ENCODE measurements at places on chromosomes 2 and 18.

DNA sequence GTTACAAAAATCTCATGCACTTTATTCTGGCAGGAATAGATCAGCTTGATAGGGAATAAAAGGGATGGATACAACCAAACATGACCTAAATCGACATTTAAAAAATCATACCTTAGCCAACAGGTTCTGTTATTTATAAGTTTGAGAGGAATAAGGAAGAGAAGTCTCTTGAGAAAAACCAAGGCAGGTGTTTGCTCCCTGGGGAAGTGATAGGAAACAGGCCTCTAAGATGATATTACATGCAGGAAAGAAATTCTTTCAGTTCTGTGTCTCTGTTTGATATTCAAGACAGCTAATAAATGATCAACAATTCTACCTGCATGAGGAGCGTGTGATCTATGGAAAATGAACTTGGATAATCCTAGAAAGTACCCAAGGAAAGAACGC is 184.8 kb upstream of the ZEB2 start:
- no peak for DNase-seq

GRCh38 chr2:222320436-222321395 is 21.9 kb upstream of the PAX3 start:
- DNase-seq = no peak

- no peak for DNase-seq
Measured at GRCh38 chr2:13916066-13916465, 716.5 kb upstream of the LRATD1 start.

- no peak for DNase-seq
Measured at GRCh38 chr2:7053650-7054265, 136.5 kb downstream of the RNF144A start.

DNA sequence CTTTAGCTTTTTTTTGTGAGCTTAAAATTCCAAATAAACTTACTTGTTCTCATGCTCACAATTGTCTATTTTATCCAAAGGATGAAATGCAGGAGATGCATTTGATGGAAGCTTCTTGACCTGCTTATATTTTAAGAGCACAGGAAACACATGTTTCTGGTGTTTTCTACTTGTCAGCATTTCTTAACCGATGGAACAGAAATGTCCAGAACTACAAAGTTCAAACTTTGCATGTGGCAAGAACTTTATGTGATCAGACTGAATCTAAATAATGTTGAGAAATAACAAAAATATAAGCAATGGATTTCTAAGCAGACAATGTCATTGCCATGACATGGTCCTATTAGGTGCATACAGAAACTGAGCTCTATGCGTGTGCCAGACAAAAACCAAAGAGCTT is 9.9 kb upstream of the CTLA4 start:
- DNase-seq = no peak

GRCh38 chr18:23809415-23809814 is 120.2 kb downstream of the LAMA3 start:
- no peak for DNase-seq

- no peak for DNase-seq
Measured at GRCh38 chr18:21110713-21111345, 784 bp downstream of the ROCK1 start.

GRCh38 chr2:156323754-156324153 is 8.8 kb downstream of the NR4A2 start:
- DNase-seq = no peak

- no peak for DNase-seq
Measured at GRCh38 chr2:238427435-238428162, 872 bp downstream of the ASB1 start.

- DNase-seq = no peak
Measured at GRCh38 chr2:46323730-46324129, 26.5 kb downstream of the EPAS1 start.

DNA sequence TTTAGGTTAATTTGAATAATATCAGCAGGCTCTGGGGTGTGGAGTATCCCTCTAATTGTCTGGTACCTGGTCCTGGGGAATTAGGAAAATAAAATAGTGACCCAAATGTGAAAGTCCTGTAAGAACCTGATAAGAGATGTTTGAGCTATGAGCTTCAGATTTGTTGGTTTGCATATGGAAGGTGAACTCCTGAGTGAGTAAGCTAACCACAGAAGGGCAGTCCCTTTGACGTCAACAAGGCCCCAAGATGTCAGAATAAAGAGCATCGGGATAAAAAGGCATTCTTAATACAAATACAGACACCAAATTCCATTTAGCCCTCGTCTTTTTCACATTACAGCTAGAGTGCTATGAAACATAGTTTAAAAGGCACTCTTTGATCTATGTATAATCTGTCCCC is 1366.3 kb upstream of the TMEFF2 start:
- DNase-seq = no peak

GRCh38 chr2:84891355-84892010 is 10.6 kb upstream of the TRABD2A start:
- no peak for DNase-seq

DNA sequence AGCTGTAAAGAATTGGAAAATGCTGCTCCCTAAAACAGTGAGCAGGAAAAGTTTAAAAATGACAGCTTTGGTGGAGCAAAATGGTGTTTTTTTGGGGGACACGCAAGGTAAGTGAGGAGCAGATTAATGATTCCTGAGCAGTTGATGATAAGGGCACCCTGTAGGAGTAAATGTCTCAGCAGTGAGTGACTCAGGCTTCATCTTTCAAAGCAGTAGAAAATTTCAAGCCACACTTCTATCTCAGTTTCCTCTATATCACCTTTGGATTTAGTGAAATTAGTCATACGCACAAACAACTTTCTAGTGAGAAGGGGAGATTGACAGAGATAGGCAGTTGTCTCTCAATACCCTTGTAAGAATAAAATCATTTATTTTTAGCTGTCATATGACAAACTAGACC is 709.0 kb upstream of the FAM98A start:
- no peak for DNase-seq

DNA sequence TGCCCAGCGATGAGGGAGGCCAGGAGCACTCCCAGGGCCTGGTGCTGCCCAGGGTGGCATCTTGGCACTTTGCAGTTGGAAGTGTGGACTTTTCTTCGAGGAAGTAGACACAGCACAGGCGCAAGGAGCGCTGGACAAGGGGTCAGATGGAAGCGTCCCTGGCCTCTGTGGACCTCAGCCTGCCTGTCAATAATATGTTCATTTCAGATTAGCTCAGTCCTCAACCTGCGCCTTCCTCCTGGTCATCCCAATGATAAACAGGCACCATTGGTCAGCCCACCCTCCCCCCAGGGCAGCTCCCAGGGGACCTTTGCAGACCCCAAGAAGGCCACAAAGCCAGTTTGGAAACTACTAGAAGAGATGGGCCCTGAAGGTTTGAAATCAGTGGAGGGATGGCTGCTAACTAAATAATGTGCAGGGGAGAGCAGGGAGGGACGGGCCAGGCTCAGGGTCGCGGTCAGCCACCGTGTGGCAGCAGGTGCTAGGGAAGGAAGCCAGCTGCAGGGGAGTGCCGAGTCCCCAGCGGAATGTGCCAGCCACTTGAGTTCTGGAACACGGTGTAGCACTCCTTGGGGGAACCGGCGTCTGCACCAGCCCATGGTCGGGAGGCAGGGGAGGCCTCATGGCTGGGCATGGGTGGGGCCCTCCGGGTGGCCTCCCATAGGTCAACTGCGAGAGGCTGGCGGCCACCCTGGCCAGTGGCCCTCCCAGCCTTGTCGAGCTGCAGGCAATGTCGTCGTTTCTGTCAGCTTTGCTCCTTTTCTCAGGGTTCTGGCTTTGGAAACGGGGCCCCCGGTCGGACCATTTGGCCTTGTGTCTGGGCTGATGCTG is 59.9 kb downstream of the ADI1 start:
- no peak for DNase-seq

GRCh38 chr2:8133913-8134472 is 547.9 kb upstream of the ID2 start:
- DNase-seq = no peak

GRCh38 chr2:8168022-8168717 is 513.7 kb upstream of the ID2 start:
- no peak for DNase-seq

DNA sequence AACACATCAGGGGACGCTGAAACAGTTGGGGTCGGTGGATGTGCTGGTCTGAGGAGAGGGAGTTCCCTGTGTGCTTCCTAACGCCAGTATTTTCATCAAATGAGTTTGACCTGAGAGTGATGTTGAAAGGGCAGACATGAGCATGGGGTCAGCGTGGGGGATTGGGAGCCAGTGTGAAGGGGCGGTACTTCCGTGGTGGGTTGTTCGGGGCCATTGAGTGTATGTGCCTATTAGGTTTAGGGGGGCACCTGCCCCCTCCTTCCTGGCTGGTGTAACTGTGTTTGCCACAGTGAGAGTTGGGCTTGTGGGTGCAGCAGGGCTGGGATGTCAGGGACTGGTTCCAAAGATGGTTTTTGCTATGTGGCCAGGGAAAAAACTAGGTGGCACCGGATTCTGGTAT is 24.4 kb downstream of the SPEG start:
- no peak for DNase-seq

- no peak for DNase-seq
Measured at GRCh38 chr2:163984986-163985385, 249.2 kb upstream of the FIGN start.

DNA sequence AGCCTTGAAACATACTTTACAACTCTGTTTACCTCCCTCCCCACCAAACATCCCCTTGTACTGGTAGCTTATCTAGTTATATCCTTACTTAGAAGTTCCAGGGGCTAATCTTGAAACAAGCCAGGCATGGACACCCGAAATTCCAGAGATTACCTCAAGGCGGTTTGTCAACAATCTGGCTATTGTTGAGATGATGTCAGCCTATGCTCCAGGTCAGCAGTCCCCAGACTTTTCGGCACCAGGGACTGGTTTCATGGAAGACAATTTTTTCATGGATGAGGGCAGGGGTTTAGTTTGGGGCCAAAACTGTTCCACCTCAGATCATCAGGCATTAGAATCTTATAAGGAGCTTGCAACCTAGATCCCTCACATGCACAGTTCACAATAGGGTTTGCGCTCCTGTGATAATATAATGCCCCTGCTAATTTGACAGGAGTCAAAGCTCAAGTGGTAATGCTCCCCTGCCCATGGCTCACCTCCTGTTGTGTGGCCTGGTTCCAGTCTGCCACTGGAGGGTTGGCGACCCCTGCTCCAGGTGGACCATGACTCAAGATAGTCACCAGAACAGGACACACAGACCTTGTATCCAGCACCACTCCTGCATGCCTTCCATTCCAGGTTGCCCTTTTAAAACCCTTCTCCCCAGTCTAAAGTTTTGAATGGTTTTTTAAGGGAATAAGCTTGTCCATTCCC is 171.2 kb downstream of the SPAG16 start:
- no peak for DNase-seq

DNA sequence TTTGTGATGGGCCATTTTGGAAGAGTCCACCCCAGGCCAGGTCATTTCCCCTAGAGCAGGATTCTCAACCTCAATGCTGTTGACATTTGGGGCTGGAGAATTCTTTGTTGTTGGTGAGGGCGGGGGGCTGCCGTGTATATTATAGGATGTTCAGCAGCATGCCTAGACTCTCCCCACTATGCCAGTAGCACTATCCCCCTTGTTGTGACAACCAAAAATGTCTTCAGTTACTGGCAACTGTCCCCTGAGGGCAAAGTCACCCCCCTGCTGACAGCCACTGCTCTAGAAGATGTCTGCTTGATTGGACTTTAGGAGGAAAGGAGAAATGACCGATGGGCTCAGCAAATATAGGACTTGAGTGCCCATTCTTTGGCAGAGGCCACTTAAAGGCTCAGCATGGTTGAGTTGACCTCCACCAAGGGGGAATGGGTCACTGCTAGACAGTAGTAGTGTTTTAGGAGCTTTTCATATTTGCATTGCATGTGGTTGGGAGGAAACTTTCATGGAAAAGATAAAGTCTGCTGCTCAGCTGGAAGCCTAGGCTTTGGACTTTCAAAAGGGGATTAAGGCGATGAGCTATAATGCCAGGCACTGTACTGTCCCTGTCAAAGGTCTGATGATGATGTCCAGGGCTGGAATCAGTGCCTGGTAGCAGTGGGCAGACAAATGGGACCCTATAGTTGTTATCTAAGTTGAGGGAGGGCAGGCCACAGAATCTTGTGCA is 61.1 kb upstream of the MCFD2 start:
- no peak for DNase-seq

DNA sequence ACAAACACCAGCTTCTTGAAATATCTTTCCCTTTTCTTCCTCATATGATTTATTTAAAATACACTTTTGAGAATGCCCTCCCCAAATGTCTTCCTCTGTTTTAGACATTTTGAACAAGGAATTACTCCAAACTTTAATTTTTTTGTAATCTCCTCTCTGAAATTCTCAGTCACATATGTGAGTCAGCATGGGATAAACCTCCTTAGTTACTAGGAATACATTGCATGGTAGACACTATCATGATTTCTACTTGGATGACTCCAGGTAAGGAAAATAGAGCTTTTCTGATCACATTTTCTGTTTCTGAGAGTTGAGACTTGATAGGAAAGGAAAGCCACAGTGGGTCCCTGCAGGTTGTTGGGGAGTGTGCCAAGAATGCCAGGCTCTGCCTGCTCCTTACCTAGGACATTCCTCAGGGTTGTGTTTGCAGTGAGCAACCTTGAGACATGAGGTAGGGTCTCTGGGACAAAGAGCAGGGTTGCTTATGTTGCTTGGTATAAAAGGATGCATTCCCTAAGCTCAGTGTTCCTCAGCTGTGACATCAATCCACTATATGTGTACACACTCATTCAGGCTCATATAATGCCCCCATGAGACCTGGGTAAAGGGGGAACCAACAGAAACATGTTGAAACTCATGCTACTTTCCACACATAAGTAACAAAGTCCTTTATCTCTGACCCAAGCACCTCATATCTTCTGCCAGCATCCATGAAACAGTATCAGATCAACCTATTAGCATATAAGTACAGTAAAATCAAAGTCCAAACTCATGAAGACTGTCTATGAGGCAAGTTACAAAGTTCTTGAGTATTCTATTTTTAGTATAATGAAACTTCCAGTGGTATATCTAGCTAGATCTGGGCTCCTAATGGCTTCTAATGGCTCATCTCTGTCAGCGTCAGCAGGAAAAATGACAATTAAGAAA is 112.8 kb upstream of the SCN1A start:
- DNase-seq = no peak

DNA sequence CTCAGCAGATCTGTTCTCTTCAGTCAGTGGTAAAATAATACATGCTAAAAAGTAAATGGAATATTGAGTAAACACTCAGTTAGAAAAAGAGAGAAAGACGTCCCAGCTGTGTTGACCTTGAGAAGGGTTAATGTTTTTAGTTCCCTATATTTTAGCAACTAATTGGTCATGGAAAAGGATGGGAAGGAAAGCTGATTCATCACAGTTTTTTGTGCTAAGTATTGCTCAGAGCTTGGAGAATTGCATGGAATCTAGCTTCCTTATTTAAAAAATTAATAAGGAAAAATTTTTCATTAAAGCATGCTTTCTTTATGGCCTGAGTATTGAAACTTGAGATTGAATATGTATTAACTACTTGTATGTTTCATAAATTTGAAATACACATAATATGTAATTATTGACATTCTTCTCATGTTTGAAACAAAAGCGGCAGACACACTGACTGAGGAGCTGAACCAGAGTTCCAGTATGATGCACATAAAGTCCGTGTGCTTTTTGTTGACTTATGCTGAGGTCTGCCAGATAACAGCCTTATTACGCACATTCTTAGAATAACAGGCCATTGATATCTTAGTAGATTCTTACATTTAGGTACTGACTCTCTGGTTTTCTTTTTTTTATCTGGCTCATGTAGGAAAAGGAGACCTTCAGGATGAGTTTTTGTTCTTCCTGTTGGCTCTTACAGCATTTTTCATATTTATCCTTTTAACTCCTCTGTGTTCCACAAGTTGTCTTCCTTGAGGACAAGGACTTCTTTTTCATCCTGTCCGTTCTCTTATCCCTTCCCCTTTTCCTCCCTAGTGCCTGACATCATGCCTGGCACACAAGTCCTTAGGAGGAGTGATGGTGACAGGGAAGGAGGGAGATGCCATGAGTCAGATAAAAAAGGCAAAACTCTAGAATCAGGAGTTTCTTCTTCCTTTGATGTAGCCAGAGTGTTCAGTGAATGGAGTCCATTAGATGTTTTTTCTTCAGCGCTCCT is 194.1 kb downstream of the PTPRM start:
- no peak for DNase-seq

Measured in HTR-8/SVneo (cell line).